ENCODE measurements at places on chromosomes 4 and X.

DNA sequence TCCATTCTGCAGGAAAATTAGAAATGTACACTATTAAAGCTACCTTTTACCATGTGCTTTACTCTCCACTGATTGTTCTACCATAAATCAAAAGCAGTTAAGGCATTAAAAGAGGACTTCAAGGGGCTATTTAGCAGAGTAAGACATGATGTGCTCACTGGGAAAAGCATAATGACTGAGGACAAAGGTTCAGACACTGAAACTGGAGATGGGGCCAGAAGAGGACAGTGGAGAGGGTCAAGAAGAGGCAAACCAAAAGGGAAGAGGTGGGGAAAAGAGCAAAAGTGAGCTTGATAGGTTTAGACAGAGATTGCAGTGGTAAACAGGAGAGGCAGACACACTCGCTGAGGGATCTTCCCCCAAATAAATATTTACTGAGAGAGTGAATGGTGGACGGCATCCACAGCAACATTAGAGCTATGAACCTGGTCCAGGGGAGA, 23.8 kb downstream of the SH3RF1 start:
- no peak for DNase-seq

GRCh38 chrX:2252331-2253065, 248.3 kb downstream of the DHRSX start:
- DNase-seq: no peak

DNA sequence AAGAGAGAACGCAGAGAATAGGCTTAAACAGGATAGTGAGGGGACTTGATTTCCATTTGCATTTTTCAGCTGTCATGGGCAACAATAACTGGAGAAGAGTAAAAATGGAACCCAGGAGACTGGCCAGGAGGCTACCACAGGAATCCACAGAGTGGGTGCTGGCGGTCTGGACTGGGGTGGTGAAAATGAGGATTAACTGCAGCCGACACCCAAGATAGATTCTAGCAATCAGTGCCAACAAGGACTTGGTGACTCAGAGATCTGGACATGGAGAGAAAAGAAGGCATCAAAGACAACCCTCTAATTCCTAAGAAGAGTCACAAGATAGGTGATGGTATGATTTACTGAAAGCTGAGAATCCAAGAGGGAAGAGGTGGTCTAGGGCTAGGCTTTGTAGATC, 102.8 kb downstream of the ATP8A1 start:
- DNase-seq: no peak

GRCh38 chr4:10006231-10006600, 15.1 kb downstream of the SLC2A9 start:
- no peak for DNase-seq

DNA sequence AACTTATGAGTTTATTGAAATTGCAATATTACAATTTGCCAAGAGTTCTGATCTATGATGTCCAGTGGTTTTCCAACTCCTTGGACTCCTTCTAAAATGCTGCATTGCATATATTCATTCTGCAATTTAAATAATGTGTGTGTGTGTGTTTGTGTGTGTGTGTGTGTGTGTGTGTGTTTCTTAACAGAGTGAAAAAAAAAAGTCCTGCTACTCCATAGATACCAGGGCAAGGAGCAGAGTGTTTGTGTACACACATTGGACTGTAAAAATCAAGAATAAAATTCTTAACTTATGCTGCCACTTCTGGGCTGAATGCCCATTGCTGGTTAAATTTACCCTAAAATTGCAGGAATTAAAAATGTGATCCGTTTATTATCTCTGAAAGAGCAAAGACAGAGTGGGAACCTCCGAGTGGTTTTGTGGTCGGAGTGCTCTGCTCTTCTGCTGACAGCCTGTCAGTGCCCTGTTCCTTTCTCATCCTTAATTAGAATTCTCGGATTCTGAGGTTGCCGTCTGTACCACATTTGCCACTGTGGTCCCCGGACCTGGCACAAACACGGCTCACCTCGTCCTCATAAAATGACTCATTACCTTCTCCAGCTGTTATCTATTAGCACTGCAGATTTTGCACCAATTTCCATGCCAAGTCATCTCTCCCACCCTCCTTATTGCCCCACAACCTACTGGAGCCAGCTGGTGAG, 355.5 kb downstream of the KCNIP4 start:
- DNase-seq: no peak

DNA sequence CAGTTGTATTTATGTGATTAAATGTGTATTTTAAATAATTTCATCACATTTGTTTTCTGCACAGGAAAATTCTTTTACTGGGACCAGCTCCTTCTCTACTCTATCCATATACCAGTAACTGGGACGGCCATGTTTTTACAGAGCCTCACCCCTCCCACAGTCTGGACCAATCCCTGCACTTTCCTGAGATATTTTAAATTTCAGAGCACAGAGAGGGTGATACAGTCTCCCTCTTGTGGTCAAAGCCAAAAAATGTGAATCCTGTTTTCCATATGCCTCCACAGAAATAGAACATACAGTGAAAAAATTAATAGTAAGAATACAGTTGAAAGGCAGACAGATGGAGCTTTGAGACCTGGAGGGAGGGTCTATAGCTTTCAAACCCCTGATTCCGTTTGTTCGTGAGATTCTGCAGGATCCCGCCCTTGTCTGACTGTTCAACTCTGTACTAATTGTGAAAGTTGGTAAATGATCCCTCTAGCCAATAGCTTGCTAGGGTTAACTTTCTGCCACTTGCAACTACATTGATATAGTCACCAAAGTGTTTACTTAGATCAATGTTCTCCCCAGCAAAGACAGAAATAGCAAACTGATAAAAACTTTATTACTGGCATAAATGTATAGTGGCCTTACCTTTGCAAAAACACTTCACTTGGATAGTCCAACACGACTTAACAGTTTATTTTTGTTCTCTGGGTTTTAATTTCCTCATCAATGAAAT, 172.2 kb downstream of the PPARGC1A start:
- DNase-seq: peak; percentile 4

- no peak for DNase-seq
Measured at GRCh38 chrX:107576392-107576791, 51.9 kb upstream of the PRPS1 start.

Data from activated CD4-positive, alpha-beta T cell treated with anti-CD3 and anti-CD28 coated beads for 36 hours (primary cell).